ENCODE measurements at places on chromosomes 11 and 22. TPM values are rescaled to one million over a fixed set of nuclear protein-coding genes. Genes with fewer than 3 reads are reported as not detected.

DNA sequence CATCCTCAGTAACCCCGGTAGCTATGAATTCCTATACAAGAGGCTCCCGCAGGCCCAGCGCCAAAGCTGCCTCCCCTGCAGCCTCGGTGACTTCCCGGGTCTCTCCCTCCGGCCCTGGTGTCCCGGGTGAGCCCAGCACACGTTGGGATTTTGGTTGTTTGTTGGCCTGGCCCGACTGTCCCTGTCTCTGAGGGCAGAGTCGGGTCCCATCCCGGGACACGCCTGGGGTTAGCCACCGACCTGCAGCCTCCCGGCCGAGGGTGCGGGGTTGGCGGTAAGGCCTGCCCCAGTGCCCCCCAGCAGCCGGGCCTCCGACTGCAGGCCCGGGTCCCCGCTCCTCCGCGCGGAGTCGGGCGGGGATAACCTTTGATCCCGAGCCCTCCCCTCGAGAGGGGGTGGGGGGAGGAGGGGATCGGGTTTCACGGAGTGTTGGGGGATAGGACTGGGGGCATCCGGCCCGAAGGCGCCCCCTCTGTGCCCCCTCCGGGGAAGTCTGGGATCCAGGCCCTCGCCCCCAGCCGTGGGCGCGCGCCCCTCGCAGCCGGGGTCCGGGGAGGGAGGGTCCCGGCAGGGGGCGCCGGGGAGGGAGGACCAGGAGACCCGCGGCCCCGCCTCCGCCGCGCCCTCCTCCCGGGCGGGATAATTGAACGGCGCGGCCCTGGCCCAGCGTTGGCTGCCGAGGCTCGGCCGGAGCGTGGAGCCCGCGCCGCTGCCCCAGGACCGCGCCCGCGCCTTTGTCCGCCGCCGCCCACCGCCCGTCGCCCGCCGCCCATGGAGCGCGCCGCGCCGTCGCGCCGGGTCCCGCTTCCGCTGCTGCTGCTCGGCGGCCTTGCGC, at the start of gene FBLN1:
TSS of gene FBLN1 (plus strand) at position 669 of the 835 bp plus-strand sequence. CDS start at position 772, 103 bp downstream.
- H3K27me3 ChIP-seq: peaks cover 46% of the 10 kb centered on the region
- DNase-seq: no peak
- H3K36me3 ChIP-seq: no peaks in the 10 kb centered on the region
- H3K27ac ChIP-seq: no peak within 1 kb of the TSS
- H3K4me3 ChIP-seq: no peak within 1 kb of the TSS

DNA sequence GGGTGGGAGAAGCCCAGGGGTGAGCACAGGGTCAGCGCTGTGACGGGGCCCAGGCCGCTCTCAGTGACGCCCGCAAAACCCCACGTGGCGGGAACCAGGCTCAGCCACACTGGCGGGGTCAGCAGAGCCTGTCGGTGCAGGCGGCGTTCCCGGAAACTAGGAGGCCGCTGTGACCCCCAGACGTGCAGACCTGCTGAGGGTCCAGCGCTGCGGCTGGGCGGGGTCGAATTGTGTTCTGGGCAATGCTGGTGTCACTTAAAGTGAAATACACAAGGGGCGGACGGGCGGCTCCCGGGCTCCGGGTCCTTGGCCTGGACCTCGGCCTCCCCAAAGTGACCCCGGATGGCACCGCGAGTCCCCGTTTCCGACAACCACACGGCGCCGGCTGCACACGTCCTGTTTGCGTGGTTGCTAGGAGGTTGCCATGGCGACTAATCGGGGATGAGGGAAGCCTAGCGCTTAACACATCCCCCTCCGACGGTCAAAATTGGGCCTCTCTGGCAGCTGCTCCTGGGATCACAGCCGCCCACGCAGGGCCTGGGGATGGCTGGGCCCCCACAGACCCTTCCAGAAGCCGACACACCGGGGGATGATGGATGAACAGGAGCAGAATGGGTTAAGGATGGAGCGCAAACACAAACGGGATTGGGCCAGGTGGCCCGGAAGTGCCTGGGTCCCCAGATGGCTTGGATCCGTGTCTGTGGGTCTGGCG, 81.7 kb upstream of the PRR5 start:
- H3K4me1 ChIP-seq: peaks cover 9% of the 10 kb centered on the region
- H3K4me3 ChIP-seq: no peak overlapping the region
- H3K27me3 ChIP-seq: no peaks in the 10 kb centered on the region
- DNase-seq: peak; percentile 93
- no peaks in the 10 kb centered on the region for H3K36me3 ChIP-seq
- no peak overlapping the region for H3K27ac ChIP-seq

- no peak for DNase-seq
- H3K27ac ChIP-seq: no peak overlapping the region
- H3K4me1 ChIP-seq: peaks cover 22% of the 10 kb centered on the region
- peaks cover 7% of the 10 kb centered on the region for H3K36me3 ChIP-seq
- no peaks in the 10 kb centered on the region for H3K27me3 ChIP-seq
These were observed 20.2 kb upstream of the RGL4 start for GRCh38 chr22:23670378-23671295.

DNA sequence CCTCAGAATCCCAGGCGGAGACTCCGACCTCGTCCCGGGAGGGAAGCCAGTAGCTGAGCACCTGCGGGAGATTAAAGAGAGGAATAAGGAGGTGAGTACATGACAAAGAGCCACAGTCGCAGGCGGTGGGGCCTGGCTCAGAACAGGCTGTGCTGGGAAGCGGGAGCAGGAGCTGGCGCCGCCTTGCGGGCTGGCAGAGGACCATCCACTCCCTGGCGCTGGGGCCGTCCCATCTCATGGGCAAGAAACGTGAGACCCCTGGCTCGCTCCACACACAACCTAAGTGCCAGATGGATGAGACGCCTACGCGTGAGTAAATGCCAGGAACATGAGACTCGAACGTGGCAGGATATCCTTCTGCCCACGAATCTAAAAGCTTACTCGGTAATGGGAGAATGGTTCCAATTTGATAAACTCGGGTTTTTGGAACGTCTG, 6.3 kb downstream of the CEND1 start:
- H3K27ac ChIP-seq: no peak overlapping the region
- H3K4me1 ChIP-seq: peaks cover 15% of the 10 kb centered on the region
- H3K27me3 ChIP-seq: no peaks in the 10 kb centered on the region
- no peak for DNase-seq

The CCDC87 gene
- total RNA-seq: 0.12 TPM

The FAM111A gene
- total RNA-seq: 136 TPM

DNA sequence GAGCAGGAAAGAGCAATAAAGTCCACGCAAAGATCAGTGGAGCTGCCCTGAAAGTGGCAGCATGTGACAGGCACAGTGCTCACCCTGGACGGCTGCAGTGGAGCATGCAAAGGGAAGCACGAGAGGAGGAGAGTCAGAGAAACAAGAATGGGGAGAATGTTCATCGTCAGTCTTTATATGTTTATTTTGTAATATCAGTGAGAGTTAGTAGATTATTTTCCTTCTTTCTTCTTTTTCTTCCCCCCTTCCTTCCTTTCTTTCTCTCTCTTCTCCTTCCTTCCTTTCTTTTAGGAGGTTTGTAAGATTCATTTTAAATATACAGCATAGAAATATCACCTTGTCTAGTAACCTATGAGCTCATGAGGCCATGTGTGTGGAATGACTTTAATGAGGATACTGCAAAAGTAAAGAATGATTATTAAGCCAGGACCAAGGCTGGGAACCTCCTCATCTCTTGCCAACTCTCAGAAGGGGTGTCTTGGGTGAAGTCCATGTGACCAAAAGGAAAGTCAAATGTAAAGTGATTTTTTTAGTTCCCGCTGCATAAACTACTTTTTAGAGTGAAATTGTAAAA, 321.1 kb downstream of the AASDHPPT start:
- H3K27ac ChIP-seq: no peak overlapping the region
- H3K4me1 ChIP-seq: no peaks in the 10 kb centered on the region
- no peaks in the 10 kb centered on the region for H3K36me3 ChIP-seq
- no peak for DNase-seq

The LRRC32 gene
- 4.7 TPM for total RNA-seq

The TPST2 gene
- total RNA-seq: 81.6 TPM

DNA sequence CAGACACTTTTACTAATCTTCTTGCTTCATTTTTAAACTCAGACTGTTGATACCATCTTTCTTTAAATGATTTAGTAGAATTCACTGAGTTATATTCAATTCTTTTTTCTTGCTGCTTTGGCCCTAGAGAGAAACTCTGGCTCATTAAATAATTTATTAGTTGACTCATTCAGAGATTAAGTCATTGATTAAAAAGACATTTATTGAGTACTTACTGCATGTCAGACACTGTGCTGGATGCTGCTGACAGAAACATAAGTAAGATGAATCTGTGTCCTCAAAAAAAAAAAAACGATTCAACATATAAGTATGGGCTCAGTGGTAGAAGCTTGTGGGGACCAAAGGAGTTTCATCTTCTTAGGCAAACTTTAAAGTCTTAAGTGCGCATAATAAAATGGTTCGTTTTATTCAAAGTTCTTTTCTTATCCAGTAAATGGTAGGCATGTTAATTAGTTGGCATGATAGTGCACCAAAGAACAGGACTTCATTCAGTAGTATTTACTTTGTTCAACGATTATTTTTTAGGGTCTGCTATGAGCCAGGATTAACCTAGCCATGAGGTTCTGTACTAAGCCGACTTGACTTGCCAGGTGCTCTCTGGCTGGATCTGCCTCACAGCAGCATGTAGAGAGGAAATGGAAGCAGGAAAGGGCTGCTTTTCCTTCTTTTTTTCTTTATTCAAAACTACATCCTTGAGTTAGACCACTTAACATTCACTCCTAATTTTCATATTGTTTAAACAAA, 281.0 kb upstream of the CTSC start:
- no peaks in the 10 kb centered on the region for H3K36me3 ChIP-seq
- H3K4me1 ChIP-seq: no peaks in the 10 kb centered on the region
- no peak overlapping the region for H3K4me3 ChIP-seq
- no peak for DNase-seq
- H3K27ac ChIP-seq: no peak overlapping the region

DNA sequence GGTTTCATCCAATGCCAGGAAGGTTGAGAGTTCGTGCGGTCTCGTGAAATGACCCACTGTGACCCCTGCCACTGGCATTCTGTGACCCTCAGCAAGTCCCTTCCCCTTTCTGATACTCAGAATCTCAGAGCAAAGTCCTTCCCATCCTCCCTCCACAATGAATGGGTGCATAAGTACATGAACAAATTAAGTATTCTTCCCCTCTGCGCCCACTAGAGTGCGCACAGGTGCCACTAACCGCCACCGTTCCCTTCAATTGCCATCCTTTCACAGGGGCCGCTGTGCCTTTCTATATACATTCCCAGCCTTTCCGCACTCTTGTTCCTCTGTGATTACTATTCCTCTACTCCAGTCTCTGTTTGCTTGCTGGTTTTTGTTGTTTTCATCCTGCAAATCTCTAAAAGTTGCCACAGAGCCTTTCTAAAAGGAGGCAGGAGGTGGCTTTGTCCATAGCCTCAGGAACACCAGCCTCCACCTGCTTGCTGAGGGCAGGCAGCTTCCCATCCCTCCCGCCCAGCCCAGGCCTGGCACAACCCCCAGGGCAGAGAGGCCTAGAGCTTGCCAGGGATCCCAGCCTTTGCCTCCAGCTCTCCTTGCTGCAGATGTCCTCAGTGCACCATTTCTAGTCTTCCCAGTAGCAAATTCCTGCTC, 6.7 kb upstream of the AP1B1 start:
- H3K27me3 ChIP-seq: no peaks in the 10 kb centered on the region
- H3K4me3 ChIP-seq: no peak overlapping the region
- H3K36me3 ChIP-seq: no peaks in the 10 kb centered on the region
- peaks cover 9% of the 10 kb centered on the region for H3K4me1 ChIP-seq
- H3K27ac ChIP-seq: no peak overlapping the region
- DNase-seq: peak; percentile 78
